ENCODE measurements at places on chromosomes 1 and 21.

DNA sequence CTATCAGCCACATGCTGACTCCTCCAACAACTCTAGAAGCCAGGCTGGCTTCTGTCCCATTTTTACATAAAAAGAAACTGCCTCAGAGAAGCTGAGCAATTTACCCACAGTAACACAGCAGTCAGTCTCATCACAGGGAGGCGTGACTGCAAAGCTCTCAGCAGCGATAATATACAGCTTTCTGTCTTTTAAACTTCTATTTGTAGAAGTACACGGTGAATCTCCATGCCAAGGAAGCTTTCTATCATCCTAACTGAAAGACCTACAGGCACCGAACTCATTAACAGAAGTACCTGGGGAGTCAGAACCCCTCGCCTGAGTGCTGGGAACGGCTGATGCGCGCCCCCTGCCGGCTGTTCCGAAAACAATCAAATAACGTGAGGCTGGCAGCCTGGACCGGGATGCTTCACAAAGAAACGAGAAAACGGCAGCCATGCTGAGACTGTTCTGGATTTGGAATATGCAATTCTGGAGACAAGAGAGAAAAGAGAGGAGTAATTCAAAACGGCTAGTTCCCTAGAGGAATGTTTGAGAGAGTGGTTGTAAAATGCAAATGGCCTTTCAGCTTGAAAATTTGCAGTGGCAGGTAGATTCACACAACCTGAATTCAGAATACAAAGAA, 43.5 kb upstream of the RAB4A start:
- peak; percentile 85 for DNase-seq

- DNase-seq: no peak
Observed at GRCh38 chr1:109466452-109467300, at the start of gene SYPL2. TSS of gene SYPL2 (plus strand) at chr1:109466546. CDS start at chr1:109466844, 298 bp downstream.

- no peak for DNase-seq
Observed at GRCh38 chr1:99650773-99651437, 5.0 kb downstream of the PALMD start.

DNA sequence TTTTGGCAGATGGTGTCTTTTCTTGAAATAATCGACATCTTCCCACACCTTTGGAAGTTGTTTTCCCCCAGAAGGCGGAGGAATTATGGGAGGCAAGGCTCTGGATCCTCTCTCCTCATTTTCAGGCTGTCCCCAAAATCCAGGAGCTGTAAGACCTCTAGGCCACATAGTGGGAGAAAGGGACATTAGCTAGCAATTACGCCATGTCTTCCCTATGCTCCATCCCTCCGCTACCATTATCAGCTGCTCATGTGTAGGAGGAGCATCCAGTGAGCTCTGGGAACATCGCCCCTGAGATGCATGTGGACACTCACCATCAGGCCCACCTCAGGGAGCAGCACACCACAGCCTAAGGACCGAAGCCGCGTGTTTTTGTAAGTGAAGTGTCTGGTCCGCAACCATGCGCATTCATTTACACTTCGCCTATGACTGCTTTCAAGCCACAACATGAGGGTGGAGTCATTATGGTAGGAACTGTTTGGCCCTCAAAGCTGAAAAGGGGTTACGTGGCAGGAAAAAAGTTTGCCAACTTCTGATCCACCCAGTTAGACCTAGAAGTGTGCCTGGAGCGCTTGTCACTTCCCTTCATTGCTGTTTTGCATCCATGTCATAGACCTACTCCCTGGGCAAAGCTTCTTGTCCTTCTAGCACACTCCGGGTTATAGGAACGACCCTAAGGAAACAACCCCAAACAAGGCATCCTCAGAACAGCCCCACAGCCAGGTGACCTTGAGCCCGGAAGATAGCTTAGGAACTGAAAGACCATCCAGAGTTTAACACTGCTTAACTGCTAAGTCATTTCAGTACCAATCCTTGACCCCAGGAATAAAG, 85.5 kb downstream of the C1orf94 start:
- no peak for DNase-seq

- DNase-seq: no peak
Observed at GRCh38 chr1:207203541-207203940, 99.5 kb downstream of the C4BPA start.

DNA sequence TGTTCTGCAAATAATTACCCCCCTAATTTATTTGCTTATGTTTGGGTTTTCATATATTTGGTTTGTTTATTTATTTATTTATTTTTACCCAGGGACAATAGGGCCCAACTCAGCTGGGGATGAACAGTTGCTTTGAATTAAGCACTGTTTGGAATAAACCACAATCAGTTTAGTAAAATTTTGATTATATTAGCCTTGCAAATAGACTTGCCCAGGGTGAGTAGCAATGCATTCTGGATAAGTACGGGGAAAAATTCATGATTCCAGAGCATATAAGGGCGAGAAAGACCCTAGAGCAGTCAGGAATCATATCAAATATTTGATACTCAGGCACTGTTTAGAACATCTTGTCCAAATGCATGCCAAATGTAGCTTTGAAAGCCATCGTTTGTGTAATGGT, 242.7 kb downstream of the OMA1 start:
- no peak for DNase-seq

- DNase-seq: no peak
Observed at GRCh38 chr1:171998711-171999110, 157.4 kb downstream of the DNM3 start.

DNA sequence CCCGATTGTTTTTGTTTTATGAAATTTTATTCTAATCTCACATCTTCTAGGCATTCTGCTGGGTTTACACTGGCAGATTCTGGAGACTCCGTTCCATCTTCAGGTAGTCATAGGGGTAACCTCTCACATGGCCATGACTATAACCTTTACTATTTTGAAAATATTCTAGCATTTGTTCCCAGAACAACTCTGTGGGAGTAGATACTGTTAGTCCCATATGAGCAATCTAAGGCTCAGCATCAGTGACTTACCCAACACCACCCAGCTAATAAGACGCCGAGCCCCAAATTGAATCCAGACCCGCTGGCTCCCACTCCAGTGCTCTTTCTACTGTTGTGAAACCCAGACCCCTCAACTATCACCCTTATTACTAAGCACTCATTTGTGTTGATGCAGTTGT, 9.8 kb downstream of the ADAMTS4 start:
- no peak for DNase-seq

DNA sequence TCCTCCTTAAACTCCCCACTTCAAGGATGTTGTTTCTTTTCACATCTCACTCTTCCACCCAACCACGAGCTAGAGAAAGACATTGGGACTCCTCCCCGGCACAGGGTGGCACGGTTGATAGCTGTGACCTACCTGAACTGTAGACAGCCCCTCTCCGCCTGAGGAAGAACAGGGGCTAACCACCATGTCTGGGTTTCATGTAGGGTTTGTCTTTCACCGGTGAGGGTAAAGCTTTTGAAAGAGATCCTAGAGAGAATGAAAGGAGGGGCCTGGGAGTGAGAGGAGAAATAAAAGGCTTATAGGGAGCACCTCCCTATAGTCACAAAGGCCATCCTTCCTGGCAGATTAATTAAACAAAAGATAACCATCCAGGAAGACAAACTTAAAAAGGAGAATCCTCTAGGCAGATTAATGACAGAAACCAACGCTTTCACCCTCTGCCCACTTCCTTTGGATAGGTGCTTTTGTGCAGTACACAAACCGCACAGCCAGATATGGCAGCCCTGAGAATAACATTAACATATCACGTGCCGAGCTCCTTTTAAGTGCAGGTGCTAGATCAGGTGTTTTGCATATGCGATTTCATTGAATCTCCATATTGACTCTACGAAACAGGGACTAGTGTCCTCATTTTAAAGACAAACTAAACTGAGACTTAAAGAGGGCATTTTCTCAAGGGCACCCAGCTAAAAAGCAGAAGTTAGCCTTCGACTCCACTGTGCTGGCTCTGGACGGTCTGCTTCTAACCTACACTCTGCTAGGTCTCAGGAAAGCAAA, 178.1 kb upstream of the RUNX1 start:
- DNase-seq: no peak

DNA sequence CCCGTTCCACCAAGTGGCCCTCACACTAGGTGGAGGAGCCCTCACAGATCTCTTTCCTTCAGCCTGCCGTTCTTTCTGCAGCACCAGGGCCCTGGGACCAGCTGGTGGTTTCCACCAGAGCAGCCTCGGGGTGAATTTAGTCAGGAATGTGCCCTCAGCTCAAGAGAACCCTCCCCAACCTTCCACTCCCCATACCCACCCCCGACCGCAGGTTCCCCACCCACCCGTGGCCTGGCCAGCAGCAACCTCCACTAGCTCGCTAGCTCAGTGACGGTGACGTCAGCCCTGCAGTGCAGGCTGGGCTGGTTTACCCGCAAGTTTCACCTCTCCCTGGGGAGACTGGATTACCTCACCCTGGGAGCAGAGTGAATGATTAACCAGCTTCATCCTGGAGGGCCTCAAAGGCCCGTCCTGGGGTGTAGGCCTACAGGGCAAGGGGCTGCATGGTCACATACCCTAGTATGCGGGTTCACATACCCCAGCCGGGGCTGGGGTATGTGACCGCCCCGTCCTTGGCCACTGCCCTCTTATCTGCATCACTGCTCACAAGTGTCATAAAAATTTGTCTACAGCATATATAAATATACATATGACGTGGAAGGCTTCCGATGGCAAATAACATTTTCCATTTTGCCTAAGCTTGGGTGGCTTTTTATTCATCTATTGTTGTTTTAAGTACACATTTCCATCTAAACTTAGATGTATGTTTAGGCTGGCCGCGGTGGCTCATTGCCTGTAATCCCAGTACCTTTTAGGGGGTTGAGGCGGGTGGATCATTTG, 24.5 kb downstream of the ELF3 start:
- DNase-seq: no peak

- no peak for DNase-seq
Observed at GRCh38 chr1:34929853-34930701, 627 bp upstream of the DLGAP3 start.

GRCh38 chr1:209383422-209383821, 200.1 kb upstream of the CAMK1G start:
- DNase-seq: no peak

DNA sequence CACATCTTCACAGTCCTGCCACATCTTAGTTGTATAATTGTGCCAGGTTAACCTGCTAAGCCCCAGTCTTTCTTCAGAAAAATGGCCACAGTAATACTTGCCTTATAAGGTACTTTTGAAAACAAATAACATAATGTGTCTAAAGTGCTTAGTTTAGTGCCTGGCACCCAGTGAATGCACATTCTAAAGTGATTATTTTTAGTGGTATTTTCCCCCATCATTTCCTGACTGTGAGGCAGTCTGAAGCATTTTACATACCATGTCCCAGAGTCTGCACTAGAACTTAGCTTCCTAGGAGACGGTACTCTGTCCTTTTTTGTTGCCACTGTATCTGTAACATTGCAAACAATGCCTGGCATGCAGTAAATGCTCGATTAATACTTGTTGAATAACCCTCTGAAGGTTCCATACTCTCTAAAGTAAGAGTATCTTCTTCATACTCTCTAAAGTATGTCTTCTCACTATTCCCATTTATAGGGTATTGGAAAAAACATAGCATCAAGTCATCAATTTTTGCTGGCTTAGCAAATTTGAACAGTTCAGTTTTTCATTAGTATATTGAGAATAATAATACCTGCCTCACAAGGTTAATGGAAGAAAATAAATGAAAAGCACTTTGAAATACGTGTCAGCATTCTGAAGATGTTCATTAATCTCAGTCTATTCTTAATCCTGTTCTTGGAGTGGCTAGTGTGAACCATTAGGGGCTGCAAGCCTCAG, 43.7 kb downstream of the FMO3 start:
- DNase-seq: no peak

GRCh38 chr1:196873385-196873784, 14.5 kb upstream of the CFHR4 start:
- DNase-seq: no peak

GRCh38 chr1:103267893-103268292, 159.6 kb upstream of the COL11A1 start:
- DNase-seq: no peak

DNA sequence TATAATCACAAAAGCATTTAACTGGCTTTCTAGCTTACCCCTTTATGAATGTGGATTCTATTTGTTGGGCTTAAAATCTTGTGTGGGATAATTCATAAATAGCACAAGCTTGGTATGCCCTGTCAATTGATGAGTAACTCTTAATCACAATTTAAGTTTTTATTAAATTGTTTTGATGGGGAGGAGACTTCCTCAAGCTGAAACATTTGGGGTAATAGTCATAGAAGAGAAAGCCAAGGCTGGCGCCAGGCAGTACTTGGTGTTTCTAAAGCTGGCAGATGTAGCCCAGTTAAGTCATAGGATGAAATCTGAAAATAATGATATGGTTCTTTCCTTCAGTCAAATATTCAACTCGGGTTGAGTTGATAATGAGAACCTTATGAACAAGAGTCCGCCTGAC, 167.2 kb downstream of the FMN2 start:
- no peak for DNase-seq

DNA sequence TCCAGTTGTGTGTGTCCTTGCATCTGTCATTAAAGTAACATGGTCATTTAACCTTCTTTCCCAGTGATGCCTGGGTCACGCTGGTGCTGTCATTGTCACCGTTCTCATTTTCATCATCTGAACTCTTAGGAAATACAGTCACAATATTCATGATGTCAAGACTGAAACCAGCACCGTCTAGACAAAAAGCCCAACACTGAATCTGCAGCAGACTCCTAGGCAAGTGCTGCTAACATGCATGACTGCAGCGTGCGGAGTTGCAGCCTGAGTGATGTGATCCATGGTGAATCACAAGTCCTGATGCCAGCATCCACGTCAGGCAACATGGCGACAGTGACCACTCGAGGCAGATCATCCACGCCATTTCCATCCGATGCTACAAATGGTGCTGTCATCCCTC, 37.6 kb downstream of the MRPL37 start:
- DNase-seq: no peak

DNA sequence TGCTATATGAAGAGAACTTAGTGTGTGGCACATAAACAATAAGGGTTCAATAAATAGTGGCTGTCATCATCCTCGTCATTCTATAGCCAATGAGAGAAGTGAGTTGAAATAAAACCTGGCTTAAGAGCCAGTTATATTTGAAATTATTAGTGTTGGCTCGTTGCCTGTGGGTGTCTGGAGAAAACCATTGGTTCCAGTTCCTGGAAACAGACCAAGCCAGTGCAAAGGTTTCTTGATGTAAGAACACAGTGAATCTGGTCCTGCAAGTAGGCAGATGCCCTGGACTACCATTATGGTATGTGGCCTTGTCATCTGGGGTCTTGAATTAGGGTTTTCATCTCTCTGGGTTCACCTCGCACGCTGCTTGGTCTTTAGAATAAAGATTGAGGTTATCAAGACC, 43.3 kb downstream of the URB2 start:
- DNase-seq: no peak

- DNase-seq: no peak
Observed at GRCh38 chr1:85243372-85243771, 16.1 kb downstream of the C1orf52 start.

- DNase-seq: peak; percentile 46
Observed at GRCh38 chr1:242428399-242429190, 95.9 kb downstream of the PLD5 start.

GRCh38 chr1:178283409-178283808, 189.5 kb downstream of the RASAL2 start:
- no peak for DNase-seq

- no peak for DNase-seq
Observed at GRCh38 chr1:116933606-116934515, 24.1 kb downstream of the PTGFRN start.

Data from NCI-H1694 (cell line).